ENCODE measurements at places on chromosomes 12 and 14. TPM values are rescaled to one million over a fixed set of nuclear protein-coding genes. Genes with fewer than 3 reads are reported as not detected.

- H3K27ac ChIP-seq = no peak overlapping the region
- H3K4me1 ChIP-seq = no peaks in the 10 kb centered on the region
- no peaks in the 10 kb centered on the region for H3K27me3 ChIP-seq
- no peak for DNase-seq
- no peaks in the 10 kb centered on the region for H3K36me3 ChIP-seq
Observed at GRCh38 chr12:93370947-93371346, 6.8 kb upstream of the NUDT4 start.

GRCh38 chr14:63938198-63939005, 85.6 kb downstream of the SYNE2 start:
- no peak overlapping the region for H3K27ac ChIP-seq
- DNase-seq = no peak
- no peaks in the 10 kb centered on the region for H3K27me3 ChIP-seq
- no peak overlapping the region for H3K4me3 ChIP-seq
- no peaks in the 10 kb centered on the region for H3K4me1 ChIP-seq
- no peaks in the 10 kb centered on the region for H3K36me3 ChIP-seq

GRCh38 chr12:46442738-46443137, 70.2 kb upstream of the SLC38A2 start:
- no peaks in the 10 kb centered on the region for H3K4me1 ChIP-seq
- no peak overlapping the region for H3K4me3 ChIP-seq
- no peak for DNase-seq
- H3K36me3 ChIP-seq = no peaks in the 10 kb centered on the region
- H3K27me3 ChIP-seq = no peaks in the 10 kb centered on the region

- no peak overlapping the region for H3K27ac ChIP-seq
- no peaks in the 10 kb centered on the region for H3K36me3 ChIP-seq
- H3K4me1 ChIP-seq = no peaks in the 10 kb centered on the region
- no peak for DNase-seq
Observed at GRCh38 chr12:55385891-55386290, 14.4 kb upstream of the OR6C65 start.

DNA sequence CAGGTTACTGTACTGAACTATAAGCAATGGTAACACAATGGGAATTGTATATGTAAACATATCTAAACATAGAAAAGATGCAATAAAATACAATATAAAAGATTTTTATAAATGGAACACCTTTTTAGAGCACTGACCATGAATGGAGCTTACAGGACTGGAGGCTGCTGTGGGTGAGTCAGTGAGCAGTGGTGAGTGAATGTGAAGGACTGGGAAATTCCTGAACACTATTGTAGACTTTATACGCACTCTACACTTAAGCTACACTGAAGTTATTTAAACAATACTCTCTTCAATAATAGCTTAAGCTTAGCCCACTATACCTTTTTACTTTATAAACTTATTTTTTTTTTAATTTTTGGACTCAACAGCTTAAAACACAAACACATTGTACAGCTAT, 313.5 kb downstream of the KCNC2 start:
- no peaks in the 10 kb centered on the region for H3K27me3 ChIP-seq
- no peaks in the 10 kb centered on the region for H3K36me3 ChIP-seq

The FOXN4 gene
- not detected for total RNA-seq

The PSEN1 gene
- 64.5 TPM for total RNA-seq

DNA sequence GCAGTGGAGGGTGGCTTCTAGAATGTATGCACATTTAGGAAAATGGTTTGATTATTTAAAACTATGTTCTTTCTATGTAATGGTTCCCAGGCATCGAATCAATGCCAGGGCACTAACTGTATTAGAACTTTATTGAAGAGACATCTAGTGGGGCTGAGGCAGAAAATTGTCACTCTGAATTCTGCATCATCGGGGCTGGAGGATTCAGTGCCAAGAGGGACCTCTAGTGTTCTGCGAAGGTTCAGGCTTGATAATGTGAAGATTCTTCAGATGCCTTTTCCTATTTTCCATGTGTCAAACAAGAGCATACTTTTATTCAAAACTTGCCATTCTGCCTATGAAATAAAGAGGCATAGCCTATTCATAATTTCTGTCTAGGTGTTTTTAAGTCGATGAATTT, 146.3 kb downstream of the CAND1 start:
- H3K36me3 ChIP-seq = no peaks in the 10 kb centered on the region
- H3K27ac ChIP-seq = no peak overlapping the region
- DNase-seq = no peak
- no peaks in the 10 kb centered on the region for H3K4me1 ChIP-seq
- no peaks in the 10 kb centered on the region for H3K27me3 ChIP-seq
